ENCODE measurements at places on chromosomes 3 and 15. TPM values are rescaled to one million over a fixed set of nuclear protein-coding genes. Genes with fewer than 3 reads are reported as not detected.
A peak's percentile ranks its signal among the peaks of the same experiment; 100 is the strongest.

DNA sequence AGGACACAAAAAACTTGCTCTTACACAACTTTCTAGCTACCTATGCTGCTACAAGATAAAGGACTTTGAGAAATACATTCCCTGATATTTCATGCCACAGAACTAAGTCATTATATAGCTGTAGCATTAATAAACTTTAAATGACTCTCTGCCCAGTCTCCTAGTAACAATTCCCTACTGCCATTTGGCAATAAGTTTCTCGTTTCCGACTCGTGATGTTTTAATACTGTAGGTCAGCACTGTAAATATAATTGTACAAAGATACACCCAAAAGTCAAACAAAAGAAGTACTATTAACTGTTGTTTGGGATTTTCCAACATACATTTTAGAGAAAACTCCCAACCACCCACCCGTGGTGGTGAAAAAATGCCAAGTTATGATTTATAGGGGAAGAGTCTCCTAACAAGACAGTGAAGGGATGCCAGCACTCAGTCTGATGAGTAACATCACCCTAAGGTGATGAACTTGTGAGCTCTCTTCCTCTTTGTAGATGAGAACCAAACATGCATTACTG lies 132.2 kb downstream of the DUT start:
- DNase-seq = no peak

GRCh38 chr3:120705884-120706582 lies 24.0 kb upstream of the HGD start:
- DNase-seq = no peak

FAM3D gene
- total RNA-seq = not detected

DNA sequence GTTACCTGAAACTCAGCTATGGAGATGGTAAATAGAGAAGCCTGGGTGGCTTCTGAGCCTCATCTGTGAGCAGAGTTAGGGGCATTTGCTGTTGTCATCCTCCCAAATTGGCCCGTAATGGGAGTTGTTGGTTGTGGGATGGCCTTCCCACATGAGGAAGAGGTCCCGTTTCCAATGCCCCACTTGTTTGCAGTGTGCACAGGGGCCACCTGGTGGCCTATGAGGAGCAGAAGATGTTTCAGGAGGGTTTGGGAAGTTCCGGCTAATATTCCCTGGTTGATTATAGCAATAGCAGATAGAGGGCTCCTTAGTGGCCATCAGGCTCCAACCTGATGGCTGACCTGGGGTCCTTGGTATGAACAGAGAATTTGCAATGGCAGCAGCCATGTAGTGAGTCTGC lies 1546.5 kb downstream of the OTOL1 start:
- peak; percentile 37 for DNase-seq

- no peak for DNase-seq
Measured at GRCh38 chr3:193743702-193744047, 150.7 kb downstream of the OPA1 start.

DNA sequence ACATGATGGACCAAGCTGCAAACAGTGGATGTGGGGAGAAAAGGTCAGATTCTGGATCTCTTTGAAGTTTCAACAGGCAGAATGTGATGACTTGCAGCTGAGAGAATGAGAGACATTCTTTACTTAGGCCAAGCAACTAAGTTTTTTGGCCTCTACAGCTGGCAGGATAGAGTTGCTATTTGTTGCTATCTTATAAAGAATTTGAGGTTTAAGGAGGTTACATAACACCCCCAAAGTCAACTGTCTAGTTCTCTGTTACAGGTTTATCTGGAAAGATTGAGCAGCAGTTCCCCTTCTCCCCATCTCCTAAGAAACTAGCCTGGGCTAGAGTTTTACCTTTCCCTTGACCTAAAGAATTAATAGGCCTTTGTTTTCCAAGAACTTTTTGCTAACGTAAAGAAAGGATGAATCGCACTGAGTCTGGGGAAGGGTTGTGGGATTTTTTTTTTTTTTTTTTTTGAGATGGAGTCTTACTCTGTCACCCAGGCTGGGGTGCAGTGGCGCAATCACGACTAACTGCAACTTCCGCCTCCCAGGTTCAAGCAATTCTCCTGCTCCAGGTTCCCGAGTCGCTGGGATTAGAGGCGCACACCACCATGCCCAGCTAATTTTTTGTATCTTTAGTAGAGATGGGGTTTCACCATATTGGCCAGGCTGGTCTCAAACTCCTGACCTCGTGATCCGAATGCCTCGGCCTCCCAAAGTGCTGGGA lies 26.6 kb upstream of the SLMAP start:
- no peak for DNase-seq

DNA sequence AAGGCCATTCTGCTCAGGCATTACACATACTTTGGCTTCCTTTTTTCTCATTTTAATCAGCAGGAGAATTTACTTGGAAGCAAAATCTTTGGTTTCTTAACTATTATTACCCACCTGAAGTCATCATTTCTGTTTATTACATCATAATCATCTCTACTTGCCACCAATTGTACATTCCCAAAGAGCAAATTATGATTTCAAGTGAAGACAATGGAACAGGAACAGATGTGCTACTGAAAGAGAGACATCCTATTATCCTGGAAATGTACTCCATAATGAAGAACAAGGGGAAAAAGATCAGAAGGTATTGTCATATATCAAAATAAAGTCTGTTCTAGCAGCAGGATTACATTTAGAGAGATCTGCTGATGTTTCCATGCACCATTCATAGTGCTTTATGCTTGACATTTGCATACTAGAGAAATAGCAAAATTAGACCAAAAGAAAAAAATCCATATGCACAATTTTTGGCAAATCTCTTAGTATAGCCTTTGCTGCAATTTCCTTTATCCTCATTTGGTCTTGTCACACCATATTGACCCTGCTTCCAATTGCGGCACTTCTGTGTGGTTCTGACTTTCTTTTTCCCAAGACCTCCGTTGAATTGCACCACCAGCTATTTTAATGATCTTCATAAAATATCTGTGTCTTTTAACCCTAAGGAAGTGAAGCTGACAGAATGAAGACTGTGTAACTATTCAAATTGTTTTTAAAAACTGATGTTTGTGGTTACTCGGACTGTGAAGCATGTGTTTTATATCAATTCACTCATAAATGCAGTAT lies 683.8 kb downstream of the ZNF385D start:
- no peak for DNase-seq

OR5K4 gene
- total RNA-seq = not detected

DNA sequence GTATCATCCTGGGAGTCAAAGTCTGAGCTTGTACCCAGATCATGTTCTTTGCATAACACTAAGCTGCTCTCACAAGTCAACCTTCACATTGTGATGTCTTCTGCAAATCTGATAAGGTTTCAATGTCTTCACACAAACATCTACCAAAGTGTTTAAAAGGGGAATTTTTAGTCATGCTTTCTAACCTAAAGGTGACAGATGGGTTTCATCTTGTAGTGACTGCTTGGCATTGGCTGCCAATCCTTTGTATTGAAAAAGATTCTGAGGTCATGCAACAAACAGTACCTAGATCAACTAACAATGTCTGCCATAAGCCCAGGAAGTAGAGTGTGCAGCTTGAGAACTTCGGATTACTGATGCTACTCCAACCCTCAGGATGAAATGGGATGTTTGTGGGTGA lies 43.6 kb upstream of the DIPK2A start:
- no peak for DNase-seq

APOD gene
- total RNA-seq = 0.50 TPM

DNA sequence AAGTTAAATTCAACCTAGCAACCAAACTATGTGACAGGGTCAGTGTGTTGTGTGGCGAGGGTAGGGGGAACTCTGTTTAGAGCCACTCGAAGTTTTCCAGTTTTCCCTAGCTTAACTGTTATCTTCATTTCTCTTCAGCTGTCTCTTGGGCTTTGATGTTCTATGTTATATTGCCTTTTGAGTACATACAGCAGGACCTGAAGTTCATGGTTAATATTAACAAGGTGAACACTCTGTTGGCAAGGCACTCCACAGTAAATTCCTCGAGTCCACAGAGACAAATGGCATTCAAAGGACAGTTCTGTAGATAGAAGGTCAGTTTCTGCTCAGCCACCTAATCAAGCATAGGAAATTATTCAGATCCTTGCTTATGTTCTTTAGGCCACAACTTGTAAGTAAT lies 147.9 kb upstream of the DPH6 start:
- DNase-seq = no peak

DNA sequence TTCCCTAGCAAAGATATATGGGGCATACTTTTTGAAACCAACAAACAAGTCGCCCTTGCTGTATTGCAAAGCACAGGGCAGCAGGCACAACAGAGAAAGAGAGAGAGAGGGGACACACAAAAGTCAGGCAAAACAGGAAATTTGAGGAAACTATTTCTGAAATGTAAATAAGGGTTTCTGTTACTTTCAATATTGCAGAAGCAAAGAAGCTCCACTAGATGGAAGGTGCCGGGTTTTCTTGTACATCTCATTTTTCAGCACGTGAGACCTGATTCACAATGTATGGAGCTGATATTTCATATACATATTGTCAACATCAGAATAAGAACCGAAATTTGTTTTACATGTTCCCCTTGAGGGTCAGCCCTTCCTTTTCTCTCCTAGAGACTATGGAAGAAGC lies 127.4 kb downstream of the FOXP1 start:
- no peak for DNase-seq

BNC1 gene
- total RNA-seq = 0.46 TPM
